ENCODE measurements at places on chromosomes 6 and 20. TPM values are rescaled to one million over a fixed set of nuclear protein-coding genes. Genes with fewer than 3 reads are reported as not detected.

PTCRA gene
- polyA plus RNA-seq, result 1.0 TPM

GRM1 gene
- not detected for polyA plus RNA-seq

MRPS18B gene
- polyA plus RNA-seq, result 146 TPM

OR5V1 gene
- not detected for polyA plus RNA-seq

KIF25 gene
- polyA plus RNA-seq, result not detected

SIRPD gene
- not detected for polyA plus RNA-seq

TNF gene
- 6.4 TPM for polyA plus RNA-seq

Measured in IgD-negative memory B cell (primary cell).